ENCODE measurements at places on chromosomes 6 and 20.

- DNase-seq = no peak
These were observed 86.6 kb upstream of the PAX1 start for GRCh38 chr20:21618759-21619416.

GRCh38 chr6:16626650-16627049 lies 134.6 kb downstream of the ATXN1 start:
- no peak for DNase-seq

- no peak for DNase-seq
These were observed 2.2 kb upstream of the OXT start for GRCh38 chr20:3068986-3069900.

DNA sequence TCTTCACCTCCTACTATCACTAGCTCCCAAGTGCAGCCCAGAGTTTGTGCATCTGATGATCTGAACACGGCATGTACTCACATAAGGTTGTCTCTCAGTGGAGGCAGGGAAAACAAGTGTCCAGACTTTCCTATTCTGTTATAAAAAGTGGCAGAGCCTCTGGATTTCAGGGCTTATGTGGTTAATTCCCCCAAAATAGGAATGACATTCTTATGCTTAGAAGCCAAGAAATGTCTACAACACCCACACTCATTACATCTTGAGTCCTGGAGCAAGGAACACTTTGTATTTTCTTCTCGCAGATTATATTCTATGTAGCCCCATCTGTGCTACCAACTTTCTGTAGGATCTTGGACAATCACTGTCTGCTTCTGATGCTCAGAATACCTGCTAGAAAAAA lies 13.5 kb upstream of the SEMG1 start:
- no peak for DNase-seq

GRCh38 chr6:119243657-119244056 lies 105.9 kb downstream of the MAN1A1 start:
- no peak for DNase-seq

DNA sequence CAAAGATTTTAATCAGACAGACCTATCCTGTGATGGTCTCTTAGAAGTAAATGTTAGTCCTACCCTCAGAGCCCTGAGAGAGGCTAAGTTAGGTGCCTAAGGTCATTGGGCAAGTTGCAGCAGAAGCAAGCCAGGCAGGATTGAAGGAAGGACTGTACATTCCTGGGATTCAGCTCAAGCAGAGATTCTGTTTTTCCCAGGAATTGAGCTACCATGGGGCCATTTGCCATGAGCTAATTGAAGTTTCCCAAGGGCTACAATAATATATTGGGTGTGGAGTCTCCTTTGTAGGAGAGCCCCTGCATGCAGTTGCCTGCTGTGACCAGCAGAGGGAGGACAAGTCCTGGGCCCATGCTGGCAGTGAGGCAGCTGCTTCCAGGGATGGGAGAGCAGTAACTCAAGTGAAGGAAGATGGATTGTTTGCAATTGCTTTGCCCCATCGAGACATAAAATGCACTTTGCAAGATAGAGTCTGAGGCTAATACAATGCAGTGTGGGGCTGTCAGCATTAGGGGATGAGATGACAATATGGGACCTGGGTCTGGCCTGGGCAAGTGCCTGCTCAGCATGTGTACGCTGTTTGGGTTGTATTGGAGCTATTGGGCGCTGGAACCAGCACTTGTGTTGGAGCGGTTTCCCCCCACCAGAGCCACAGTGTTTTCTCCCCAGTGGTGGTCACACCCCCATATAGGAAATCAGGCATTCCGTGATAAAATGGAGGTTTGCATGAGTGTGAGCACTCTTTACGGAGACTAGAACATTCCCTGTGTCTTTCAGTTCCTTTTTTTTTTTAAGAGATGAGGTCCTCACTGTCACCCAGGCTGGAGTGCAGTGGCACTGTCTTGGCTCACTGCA lies 27.9 kb downstream of the DNMT3B start:
- peak; percentile 79 for DNase-seq

Data from activated CD4-positive, alpha-beta T cell treated with anti-CD3 and anti-CD28 coated beads, Interleukin-2, Interleukin-4, amounts not matched to agents 100 ng/mL and 50 ng/mL, durations not matched to agents 16 hours and 8 hours (primary cell).